Activated naive CD8-positive, alpha-beta T cell treated with anti-CD3 and anti-CD28 coated beads, Interleukin-2, amount 50 U/mL, for 24 hours (primary cell): ENCODE measurements at places on chromosomes 11 and 22.

GRCh38 chr11:12274558-12275197, 102.7 kb upstream of the PARVA start:
- no peak overlapping the region for H3K27ac ChIP-seq
- H3K27me3 ChIP-seq = no peaks in the 10 kb centered on the region
- H3K4me1 ChIP-seq = no peaks in the 10 kb centered on the region
- no peak for DNase-seq
- H3K4me3 ChIP-seq = no peak overlapping the region

DNA sequence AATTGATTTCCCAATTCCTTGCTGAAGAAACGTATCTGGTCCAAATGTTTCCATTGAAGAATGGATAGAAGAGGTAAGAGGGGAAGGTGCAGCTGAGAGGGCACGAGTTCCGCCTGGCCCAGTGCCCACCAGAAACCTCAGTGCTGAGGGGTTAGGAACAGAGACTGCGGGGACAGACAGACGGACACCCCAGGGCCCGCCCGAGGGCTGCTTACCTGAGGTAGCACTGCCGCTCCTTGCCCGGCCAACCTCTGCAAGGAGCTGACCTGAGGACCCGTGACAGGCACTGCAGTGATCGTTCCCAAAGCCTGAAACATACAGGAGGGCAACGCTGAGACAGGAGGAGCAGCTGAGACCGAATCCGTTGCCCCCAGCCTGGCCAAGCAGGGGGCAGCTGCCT, 89.6 kb downstream of the PHF21B start:
- H3K4me1 ChIP-seq = no peaks in the 10 kb centered on the region
- H3K36me3 ChIP-seq = no peaks in the 10 kb centered on the region
- H3K27me3 ChIP-seq = peaks cover 1% of the 10 kb centered on the region
- H3K4me3 ChIP-seq = no peak overlapping the region

- no peaks in the 10 kb centered on the region for H3K36me3 ChIP-seq
- no peak overlapping the region for H3K4me3 ChIP-seq
- no peak overlapping the region for H3K27ac ChIP-seq
- no peaks in the 10 kb centered on the region for H3K27me3 ChIP-seq
These were observed 77.4 kb upstream of the SPON1 start for GRCh38 chr11:13885083-13885482.

DNA sequence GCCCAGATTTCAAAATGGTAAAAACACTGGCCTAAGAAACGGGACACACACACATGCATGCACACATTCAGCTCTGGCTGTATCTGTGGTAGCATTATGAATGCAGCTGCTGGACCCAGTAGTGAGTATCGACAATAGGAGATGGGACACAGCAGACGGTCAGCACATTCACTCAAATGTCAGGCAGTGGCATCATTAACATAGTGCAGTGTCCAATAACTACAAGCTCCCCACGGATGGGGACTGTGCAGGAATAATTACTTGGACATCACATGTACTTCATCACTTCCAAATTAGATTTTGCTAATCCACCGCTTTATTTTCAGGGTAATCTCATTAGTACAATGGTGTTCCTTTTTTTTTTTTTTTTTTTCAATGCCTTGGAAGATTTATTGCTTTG, 109.5 kb downstream of the FANCF start:
- H3K36me3 ChIP-seq = no peaks in the 10 kb centered on the region
- no peak for DNase-seq
- peaks cover 6% of the 10 kb centered on the region for H3K27me3 ChIP-seq
- no peaks in the 10 kb centered on the region for H3K4me1 ChIP-seq

DNA sequence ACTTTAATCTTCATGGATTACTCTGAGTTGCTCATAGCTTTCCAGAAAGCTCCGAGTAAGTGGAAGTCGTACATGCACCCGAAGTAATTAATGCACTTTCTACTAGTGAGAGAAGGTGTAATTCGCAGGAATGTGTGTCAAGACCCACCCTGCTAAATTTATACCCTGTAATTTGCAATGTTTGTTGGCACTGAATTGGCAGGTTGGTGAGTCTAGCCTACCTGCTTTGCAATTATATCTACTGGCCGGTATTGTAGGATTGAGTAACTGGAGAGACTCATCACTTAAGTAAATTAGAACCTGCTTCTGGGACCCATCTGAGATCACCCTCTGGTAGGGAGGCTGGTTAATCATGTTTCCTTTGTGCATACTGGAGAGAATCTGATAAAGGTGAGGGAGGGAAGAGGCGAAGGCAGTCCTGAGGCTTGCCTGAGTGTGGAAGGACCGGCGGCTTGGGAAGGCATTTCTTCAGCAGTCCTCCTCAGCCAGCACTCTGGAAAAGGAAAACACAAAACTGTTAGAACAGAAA, 63.3 kb downstream of the LDLRAD3 start:
- H3K4me1 ChIP-seq = no peaks in the 10 kb centered on the region
- H3K27me3 ChIP-seq = no peaks in the 10 kb centered on the region
- no peak overlapping the region for H3K4me3 ChIP-seq
- no peaks in the 10 kb centered on the region for H3K36me3 ChIP-seq

- H3K36me3 ChIP-seq = no peaks in the 10 kb centered on the region
- H3K27me3 ChIP-seq = peaks cover 11% of the 10 kb centered on the region
- peaks cover 21% of the 10 kb centered on the region for H3K4me1 ChIP-seq
- no peak overlapping the region for H3K27ac ChIP-seq
- no peak overlapping the region for H3K4me3 ChIP-seq
- DNase-seq = no peak
These were observed 9.6 kb downstream of the OR5A2 start for GRCh38 chr11:59416613-59417012.

DNA sequence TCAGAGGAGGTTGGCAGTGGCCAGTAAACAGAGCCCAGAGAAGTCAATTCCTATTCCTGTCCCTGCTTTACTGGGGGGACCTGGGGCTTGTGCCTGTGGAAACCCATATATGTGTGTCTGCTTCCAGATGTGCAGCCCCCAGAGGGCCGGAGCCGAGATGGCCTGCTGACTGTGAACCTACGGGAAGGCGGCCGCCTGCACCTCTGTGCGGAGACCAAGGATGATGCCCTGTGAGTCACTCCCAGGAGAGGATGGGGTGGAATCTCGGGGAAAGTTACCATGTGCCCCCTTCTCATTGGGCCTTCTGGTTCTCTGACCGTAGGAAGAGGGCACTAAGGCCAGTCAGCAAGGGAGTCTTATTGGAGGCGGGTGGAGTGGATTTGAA, 5.3 kb downstream of the PLEKHB1 start:
- no peaks in the 10 kb centered on the region for H3K36me3 ChIP-seq
- H3K4me3 ChIP-seq = no peak overlapping the region
- DNase-seq = no peak
- no peaks in the 10 kb centered on the region for H3K27me3 ChIP-seq
- H3K4me1 ChIP-seq = peaks cover 16% of the 10 kb centered on the region

- no peak for DNase-seq
- H3K27me3 ChIP-seq = no peaks in the 10 kb centered on the region
- no peaks in the 10 kb centered on the region for H3K36me3 ChIP-seq
- no peak overlapping the region for H3K4me3 ChIP-seq
- H3K27ac ChIP-seq = no peak overlapping the region
These were observed 424.9 kb downstream of the INSC start for GRCh38 chr11:15539645-15540044.

GRCh38 chr11:74069146-74070046, 60.5 kb upstream of the UCP3 start:
- no peak overlapping the region for H3K27ac ChIP-seq
- DNase-seq = no peak
- peaks cover 36% of the 10 kb centered on the region for H3K36me3 ChIP-seq
- peaks cover 2% of the 10 kb centered on the region for H3K4me1 ChIP-seq
- no peak overlapping the region for H3K4me3 ChIP-seq
- no peaks in the 10 kb centered on the region for H3K27me3 ChIP-seq

GRCh38 chr11:130639369-130639768, 190.9 kb downstream of the ADAMTS15 start:
- no peaks in the 10 kb centered on the region for H3K4me1 ChIP-seq
- no peaks in the 10 kb centered on the region for H3K36me3 ChIP-seq
- H3K27me3 ChIP-seq = peaks cover 6% of the 10 kb centered on the region
- H3K4me3 ChIP-seq = no peak overlapping the region
- H3K27ac ChIP-seq = no peak overlapping the region

DNA sequence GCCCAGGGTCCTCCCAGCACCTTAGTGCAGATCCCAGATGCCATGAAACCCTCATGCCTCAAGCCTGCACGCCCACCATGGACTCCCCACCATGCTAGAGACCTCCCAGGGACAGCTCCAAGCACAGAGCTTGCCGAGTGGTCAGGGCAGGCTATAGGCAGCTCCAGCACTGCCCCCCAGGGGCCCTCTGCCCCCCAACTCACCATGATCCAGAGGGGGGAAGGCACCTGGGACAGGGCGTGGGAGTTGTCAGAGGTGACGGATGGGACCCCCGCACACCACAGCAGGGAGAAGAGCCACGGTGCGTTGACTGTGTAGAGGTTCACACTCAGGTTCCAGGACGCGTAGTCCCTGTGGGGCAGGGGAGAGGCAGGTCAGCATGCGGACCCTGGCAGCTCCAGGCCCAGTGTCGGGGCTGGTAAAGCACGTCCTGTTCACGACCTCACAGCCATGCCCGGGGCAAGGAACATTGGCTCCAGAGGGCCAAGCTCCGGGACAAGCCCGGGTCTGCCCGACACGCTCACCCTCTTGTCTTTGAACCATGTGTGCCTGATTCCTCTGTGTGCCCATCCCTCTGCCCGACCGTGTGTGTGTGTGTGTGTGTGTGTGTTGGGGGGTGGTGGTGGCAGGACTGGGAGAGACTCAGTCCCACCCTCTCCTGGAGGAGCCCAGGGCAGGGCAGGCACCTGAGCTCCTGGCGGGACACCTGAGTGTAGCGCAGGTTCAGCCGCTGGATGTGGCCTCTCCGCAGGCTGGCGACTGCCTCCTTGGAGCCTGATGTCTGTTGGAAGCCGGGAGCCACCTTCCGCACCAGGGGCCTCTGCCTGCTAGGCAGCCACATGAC, 8.2 kb upstream of the KLHL35 start:
- no peaks in the 10 kb centered on the region for H3K36me3 ChIP-seq
- H3K4me3 ChIP-seq = no peak overlapping the region
- no peak overlapping the region for H3K27ac ChIP-seq
- DNase-seq = no peak
